ENCODE measurements at places on chromosomes 2 and 18.

DNA sequence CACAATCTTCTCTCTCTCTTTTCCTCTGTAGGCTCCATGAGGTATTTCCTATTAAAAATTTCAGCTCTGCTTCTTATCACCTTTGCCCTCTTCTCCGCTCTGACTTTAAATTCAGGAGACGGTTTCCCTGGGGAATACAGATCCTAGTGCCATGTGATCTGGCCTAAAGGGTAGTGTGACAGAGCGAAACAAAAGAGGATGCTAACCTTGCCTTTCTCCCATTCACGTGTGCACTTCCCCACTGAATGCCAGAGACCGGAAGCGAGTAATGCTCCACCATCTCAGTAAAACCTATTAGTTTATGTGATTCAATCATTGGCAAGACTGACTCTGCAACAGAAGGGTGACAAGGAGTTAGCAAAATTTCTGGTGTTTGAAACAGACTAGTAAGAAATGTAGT, 358.3 kb downstream of the ZNF521 start:
- DNase-seq = no peak

DNA sequence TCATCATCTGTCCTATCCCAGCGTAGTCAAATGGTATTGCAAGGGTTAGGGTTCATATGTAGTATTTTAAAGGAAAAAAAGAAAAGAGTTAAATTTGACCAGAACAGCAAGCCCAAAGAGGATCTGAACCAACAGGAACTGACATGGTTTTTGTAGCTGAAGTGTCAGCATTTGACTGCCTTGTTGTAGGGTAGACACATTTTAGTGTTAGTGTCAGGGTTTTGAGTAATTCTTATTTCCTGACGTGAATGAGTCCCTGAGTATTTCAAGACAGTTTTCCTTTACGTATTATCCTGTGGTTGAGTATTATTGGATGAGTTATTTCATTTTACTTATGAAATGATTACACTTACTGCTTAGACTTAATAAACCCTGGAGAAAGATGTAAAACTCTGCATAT, 173.3 kb upstream of the ZEB2 start:
- no peak for DNase-seq

DNA sequence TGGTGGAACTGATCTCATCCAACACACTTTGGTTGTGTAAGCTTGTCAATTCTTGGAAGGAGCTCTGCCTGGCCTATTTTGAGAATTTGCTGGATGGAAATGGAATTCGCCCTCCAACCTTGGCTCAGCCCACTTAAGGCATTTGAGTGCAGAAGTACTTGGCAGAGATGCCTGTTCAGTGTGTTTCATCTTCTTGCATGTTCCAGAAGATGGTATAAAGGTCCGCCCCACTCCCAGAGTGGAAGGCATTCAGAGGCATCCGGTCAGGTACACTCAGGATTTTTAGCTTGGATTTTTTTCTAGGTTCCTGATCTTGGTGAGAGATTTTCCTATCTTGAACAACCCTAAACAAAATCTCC, 61.3 kb upstream of the TXNDC2 start:
- no peak for DNase-seq

- no peak for DNase-seq
These were observed 2.3 kb upstream of the PSD4 start for GRCh38 chr2:113171334-113172075.

- no peak for DNase-seq
These were observed 114.9 kb downstream of the RTN4 start for GRCh38 chr2:54935389-54935788.

DNA sequence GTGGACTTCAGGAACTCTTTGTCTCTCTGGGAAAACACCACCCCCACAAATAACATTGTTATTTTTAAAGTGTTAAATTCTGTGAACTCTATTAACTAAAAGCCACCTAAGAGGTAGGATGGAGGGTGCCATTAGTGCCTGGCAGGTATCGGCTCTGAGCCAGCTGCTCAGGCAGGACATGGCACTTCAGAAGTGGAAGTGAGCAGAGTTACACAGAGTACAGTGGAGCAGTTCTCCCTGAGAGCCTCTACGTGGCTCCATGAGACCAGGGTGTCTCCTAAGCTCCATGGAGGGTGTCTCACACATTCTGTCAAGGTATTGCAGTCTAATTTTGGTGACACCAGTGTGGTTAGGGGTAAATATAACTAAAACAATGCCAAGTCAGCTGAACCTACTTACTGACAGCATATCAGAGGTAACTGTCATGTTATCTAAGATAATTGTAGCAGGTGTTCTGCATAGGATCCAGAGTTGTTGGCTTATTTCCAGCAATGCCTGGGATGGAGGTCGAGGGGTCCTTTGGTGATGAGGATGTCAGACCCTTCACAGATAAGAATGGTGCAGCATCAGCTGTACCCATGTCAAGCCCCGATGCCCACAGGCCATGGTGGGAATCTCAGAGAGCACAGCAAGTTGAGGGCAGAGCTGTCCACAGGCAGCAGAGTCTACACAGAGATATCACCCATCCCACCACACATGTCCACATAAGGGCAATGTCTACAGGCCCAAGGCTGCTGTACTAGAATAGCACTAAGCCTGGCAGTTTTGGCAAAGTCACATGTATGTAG, 8.6 kb upstream of the MALL start:
- DNase-seq = no peak

GRCh38 chr18:33231474-33232317, 208.8 kb downstream of the CCDC178 start:
- peak; percentile 22 for DNase-seq

GRCh38 chr2:174903264-174903556, 102.0 kb downstream of the CHN1 start:
- no peak for DNase-seq

Data from DMS 273 treated with DMSO at 0.1 percent for 48 hours (cell line).